Adrenal gland (tissue), 19 donors: ENCODE measurements at places on chromosomes 11 and 22.

DNA sequence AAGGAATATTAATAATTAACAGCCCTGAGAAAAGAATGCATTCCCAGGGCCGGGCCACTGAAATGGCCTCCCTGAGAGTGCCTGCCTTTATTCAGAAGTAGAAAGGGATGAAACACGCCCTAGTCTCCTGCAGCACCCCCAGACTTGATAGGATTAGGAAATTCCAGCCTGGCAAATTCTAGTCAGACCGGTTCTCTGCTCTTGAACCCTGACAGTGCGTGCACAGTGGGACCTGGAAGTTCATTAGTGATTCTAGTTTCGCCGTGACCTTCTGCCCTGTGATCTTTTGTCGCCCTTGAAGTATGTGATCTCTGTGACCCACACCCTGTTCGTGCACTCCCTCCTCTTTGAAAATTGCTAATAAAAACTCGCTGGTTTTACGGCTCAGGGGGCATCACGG, 2.1 kb upstream of the GSTP1 start:
- DNase-seq: no peak

DNA sequence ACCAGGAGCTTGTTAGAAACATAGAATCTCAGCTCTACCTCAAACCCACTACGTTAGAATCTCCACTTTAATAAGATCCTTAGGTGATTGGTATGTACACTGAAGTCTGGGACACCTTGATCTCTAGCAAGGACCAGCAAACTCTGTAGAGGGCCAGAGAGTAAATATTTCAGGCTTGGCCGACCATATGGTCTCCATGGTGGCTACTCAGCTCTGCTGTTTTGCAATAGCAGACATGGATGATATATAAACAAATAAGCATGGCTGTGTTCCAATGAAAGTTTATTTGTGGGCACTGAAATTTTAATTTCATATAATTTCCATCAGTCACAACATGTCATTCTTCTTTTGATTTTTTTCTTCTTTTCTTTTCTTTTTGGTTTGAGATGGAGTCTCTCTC, 23.9 kb downstream of the UBASH3B start:
- DNase-seq: no peak

DNA sequence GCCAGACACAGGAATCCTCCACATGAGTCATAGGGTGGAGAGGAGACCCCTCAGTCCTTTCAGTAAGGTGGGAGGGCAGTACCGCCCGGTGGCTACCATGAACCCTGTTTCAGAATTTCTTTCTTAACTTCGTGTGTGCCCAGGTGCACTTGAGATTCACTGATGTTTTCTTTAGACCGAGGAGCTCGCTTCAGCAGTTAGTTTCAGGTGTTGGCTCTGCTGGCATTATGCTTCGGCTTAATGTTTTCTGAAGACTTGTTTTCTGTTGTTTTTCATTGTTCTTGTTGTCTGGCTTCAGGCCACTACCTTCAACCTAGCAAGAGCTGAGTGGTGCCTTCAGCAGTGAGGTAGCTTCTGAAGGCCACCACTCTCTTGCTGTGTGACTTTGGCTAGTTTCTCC, 71.5 kb downstream of the BMAL1 start:
- DNase-seq: no peak

DNA sequence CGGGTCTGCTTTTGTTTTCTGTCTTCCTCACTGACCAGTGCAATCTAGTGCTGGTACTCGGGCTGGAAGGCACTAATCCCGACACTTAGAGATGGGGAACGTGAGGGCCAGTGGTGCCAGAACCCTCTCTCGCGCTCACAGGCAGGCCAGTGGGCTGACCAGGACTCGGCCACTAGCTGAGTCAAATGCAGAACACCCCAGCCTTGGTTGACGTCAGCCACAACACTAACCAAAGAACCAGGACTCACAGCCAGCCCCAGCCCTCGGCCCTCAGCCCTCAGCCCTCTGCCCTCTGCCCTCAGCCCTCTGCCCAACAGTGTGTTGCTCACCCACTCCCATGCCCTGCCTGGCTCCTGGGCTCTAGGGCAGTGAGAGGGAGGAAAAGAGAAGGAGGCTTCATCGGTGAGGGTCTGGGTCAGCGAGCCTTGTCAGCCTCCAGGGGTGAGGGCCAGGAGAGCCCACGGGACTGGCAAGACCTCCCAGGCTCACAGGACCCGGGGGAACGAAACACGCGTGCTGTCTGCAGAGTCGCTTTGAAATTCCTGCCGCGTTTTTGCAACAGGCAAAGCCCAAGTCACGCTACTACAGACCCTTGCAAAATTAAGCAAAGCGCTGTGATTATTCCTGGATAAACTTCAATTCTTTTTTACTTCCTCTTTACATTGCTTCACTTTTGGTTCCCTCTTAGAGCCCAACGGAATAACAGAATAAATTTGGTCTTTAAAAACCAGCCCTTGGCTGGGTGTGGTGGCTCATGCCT, 27.5 kb downstream of the KIAA0930 start:
- DNase-seq: peak; percentile 60

DNA sequence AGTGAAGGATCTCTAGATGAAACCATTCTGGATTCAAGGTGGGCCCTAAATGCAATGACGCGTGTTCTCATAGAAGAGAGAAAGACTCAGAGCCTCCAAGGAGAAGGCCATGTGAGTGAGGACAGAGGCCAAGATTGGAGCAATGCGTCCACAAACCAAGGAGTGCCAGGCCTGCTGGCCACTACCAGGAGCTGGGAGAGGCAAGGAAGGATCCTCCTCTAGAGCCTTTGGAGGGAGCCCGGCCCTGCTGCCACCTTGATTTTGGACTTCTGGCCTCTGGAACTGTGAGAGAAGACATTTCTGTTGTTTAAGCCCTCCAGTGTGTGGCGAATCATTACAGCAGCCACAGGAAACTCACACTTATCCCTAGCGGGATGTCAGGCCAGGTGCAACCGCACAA, 52.7 kb upstream of the SHANK2 start:
- peak; percentile 2 for DNase-seq

- DNase-seq: no peak
Observed at GRCh38 chr11:32831221-32831620, 1.5 kb downstream of the PRRG4 start.

- no peak for DNase-seq
Observed at GRCh38 chr11:94175535-94175934, 46.9 kb downstream of the PANX1 start.

GRCh38 chr11:111982019-111982464, 43.2 kb upstream of the DLAT start:
- DNase-seq: peak; percentile 76

GRCh38 chr11:30666817-30667216, 80.7 kb upstream of the MPPED2 start:
- no peak for DNase-seq
